ENCODE measurements at places on chromosomes 5 and 9.

- DNase-seq: no peak
Observed at GRCh38 chr5:76836181-76836580, 13.6 kb upstream of the S100Z start.

- DNase-seq: peak; percentile 79
Observed at GRCh38 chr5:472076-472655, 29.2 kb downstream of the EXOC3 start.

DNA sequence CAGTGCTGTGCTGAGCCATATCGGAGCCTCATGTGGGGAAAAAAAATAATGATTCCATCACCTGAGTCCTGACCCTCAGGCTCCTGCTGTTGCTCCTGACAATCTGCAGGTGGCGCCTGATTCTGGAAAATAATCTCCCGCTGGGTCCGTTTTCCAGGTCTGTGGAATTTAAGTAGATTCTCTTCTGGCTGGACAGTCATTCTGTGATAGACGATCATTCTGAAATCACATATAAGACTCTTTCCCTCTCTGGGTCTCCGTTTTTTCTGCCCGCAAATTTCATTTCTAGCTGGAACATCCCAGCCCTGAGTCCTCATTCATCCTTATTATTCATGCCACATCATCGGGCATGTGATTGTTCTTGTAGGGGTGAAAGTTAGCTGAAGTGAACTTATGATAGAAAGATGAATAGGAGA, 22.1 kb upstream of the STXBP1 start:
- peak; percentile 87 for DNase-seq

DNA sequence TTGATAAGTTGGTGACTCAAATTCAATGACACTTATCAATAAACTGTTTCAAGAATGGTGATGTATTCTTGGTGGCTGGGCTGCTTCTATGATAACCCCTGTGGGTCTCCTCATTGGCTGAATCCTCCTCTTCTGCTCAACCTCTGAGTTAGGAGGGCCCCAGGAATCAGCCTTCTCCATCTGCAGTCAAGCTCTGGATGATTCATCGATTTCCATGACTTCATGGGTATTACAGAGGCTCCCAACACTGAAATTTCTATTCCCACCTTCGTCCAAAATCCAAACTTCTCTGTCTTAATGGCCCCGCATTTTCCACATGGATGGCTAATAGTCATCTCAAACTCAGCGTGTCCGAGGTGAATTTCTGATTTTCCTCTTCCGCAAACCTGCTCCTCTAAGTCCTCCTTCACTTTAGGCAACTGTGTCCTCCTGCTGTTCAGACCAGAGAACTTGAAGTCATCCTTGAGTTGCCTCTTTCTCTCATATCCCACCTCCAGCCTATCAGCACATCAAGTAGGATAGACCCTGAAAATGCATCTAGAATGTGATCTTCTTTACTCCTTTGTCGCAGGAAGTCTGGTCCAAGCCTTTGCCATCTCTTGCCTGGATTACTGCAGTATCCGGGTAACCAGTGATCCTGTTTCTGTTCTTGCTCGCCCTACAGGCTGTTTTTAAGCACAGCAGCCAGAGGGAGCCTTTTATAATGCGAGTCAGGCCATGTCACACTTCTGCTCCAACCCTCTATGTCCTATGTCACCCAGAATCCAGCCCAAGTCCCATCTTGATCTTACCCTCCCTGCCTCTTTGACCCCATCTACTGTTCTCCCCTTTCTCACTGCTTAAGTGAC, 41.4 kb upstream of the IL7R start:
- DNase-seq: no peak

DNA sequence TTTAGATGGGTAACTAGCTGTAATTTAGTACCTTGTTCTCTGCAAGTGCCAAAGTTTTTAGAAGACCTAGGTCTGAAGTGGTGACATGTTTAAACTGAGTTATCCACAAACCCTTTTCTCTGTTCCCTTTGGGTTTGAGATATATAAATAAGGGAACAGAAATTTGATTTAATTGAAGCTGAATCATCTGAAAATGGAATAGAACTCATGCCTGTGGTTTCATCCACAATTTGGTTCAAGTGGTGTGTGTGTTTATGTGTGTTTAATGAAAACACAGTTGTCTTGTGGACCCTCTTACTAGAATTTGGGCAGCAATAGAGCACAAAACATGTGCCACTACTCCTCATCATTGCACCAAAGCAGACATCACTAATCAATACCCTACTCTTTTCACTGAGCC, 216.9 kb downstream of the GLIS3 start:
- no peak for DNase-seq

- no peak for DNase-seq
Observed at GRCh38 chr5:92850886-92851285, 730.1 kb downstream of the NR2F1-AS1 start.

DNA sequence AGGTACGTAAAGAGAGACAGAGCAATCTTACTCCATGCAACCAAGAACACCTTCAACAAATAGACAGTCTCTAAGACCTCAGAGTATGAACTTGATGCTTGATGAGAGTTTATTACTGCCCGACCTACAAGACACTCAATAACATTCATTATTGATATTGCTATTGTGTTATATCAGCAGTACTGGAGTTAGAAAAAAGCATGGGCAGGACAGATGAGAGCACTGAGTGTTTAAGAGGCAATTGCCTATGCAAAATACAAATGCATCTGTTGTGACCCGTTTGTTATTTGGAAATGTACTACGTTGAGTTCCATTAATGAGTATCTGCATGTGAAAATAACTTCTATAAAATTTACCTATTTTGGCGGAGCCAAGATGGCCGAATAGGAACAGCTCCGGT, 8.1 kb upstream of the MARCOL start:
- no peak for DNase-seq

DNA sequence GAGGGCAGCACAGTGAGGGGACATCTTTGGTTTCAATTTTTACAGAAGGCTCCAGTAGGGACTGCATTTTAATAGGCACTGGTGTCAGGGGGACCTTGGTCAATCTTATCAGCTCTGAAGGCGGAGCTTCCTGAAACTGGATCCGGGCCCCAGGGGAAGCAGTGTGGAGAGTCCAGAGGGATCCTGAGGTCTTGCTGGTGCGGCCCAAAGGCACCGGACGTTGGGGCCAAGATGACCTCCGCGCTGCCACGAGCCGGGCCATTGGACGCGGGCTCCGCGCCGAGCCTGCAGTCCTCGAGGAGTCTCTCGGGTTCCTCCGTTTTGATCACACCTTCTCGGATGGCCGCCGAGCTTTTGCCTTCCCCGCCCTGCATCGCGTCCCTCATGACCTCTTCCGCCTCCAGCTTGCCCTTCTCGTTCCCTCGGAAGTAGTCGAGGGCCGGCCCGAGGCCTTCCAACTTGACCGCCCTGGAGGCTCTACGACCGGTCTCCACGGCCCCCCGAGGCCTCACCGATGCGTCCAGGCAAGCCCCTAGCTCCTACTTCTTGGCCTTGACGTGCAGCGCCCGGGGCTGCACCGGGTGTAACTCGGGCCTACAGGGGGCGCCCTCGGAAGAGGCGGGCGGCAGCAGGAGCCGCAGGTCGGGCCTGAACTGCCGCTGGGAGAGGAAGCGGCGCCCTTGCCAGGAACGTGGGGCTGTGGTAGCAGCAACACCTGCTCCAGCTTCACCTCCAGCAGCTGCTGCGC, 18.8 kb downstream of the C5orf52 start:
- no peak for DNase-seq

GRCh38 chr9:28925157-28925556, 1351.9 kb upstream of the C9orf72 start:
- DNase-seq: no peak

GRCh38 chr5:102600964-102601363, 102.2 kb upstream of the SLCO6A1 start:
- DNase-seq: no peak

- DNase-seq: no peak
Observed at GRCh38 chr5:132017738-132018625, 6.5 kb upstream of the ACSL6 start.

DNA sequence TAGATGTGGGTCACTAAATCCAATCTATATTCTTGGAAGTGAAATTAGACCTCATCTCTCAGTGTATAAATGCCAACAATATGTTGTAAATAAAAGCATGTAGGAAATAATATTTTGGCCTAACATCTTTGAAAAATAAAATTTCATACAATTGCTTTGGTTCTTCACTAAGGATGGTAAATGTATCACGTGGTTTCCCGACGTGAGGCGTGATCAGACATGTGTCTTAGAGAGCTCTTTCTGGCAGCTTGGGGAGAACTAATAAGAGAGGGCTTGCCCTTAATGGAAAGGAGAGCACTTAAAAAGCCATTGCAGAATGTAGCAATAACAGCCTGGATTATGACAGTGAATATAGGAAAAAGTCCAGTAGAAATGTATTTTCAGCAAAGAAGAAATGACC, 602.6 kb downstream of the CDH12 start:
- no peak for DNase-seq

DNA sequence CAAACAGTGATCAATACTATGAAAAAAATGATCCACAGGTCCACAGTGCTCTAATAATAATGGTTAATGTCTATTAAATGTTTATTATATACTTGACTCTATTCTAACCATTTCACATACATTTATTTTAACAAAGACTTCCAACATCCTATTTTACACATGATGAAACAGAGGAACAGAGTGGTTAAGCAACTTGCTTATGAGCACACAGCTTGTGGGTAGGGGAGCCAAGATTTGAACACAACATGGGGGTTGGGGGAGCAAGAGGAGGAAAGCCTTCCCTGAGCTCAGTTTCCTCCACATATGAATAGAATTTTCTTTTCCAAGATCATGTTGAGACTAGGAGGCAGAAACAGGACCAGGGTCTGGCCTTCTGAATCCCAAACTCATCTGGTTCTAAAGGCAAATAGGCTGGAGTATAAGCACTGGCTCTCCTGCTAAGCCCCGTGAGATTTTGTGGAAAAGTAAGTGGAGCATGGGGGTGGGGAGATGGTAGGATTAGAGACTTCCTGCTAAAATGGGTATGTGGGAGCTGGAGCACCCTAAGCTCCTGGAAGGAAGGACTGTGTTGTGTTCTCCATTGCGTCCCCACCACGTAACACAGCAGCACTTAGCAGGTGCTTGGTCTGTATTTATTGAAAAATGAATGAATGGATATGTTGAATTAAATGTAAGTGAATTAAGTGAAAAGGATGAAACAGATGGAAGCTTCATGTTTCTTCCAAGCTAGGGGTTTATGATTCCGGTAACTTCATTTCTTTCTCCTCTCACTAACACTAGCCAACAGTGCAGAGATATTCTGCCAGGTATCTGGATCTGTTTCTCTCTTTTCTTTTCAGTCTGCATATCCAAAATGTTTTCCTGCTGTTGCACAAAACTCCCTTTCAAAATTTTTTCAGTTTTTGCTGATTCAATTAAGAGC, 26.9 kb upstream of the GALNT10 start:
- DNase-seq: no peak

- no peak for DNase-seq
Observed at GRCh38 chr9:131235480-131235851, 40.8 kb downstream of the FAM78A start.

- no peak for DNase-seq
Observed at GRCh38 chr9:130239741-130240241, 25.8 kb upstream of the HMCN2 start.

GRCh38 chr5:5018578-5018970, 121.6 kb upstream of the ADAMTS16 start:
- no peak for DNase-seq

GRCh38 chr5:172777881-172778814, 7.2 kb upstream of the DUSP1 start:
- no peak for DNase-seq

DNA sequence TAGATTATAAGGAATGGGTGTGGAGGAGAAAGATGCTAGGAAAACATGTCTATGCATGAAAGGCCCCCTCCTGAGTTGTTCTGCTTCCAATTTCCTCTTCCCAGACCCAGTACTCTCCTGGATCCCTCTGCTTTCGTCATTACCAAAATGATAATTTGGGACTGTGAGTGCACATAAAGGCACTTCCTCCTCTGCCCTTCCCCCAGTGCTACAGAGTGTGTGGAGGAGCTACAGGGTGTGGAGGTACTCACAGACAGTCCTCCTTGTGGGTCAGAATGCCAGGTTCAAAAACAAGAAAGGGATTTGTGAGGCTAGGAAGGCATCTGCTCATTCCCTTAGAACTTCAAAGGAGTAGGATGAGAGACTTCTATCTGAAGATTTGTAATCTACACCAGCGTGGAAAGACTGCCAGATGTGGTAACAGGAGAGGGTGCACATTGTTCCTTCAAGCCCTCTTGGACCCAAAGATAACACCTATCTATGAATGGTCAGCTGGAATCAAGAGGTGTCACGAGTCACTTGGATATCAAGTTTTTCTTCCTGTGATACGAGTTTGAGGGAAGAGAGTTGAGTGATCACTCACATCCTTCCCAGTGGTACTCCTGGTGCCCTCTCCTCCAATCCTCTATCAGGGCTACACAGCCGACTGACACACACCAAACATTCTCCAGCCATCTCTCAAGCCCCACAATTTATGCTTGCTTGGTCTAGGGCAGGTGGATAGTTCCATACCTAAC, 201.1 kb downstream of the EPB41L4A start:
- no peak for DNase-seq

- no peak for DNase-seq
Observed at GRCh38 chr5:179273441-179274145, 71.7 kb downstream of the ADAMTS2 start.

DNA sequence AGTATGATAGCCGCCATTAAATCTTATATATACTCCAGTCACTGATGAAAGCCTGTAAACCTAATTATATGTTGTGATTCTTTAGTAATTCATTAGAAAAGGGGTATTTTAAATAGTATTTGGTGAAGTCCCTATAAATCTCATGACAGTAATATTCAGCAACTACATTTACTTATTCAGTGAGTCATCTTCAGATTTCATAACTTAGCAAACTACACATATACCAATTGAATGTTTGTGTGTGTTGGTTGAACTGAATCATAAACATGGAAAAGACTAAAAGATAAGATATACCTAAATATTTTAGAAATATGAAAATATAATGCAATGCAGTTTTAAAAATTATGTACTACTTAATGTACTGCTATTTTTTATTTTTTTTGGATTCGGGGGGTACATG, 1050.4 kb downstream of the MAT2B start:
- DNase-seq: no peak

- no peak for DNase-seq
Observed at GRCh38 chr5:108730617-108731340, 16.9 kb upstream of the FER start.

- no peak for DNase-seq
Observed at GRCh38 chr5:127223256-127223974, 67.2 kb upstream of the MEGF10 start.

DNA sequence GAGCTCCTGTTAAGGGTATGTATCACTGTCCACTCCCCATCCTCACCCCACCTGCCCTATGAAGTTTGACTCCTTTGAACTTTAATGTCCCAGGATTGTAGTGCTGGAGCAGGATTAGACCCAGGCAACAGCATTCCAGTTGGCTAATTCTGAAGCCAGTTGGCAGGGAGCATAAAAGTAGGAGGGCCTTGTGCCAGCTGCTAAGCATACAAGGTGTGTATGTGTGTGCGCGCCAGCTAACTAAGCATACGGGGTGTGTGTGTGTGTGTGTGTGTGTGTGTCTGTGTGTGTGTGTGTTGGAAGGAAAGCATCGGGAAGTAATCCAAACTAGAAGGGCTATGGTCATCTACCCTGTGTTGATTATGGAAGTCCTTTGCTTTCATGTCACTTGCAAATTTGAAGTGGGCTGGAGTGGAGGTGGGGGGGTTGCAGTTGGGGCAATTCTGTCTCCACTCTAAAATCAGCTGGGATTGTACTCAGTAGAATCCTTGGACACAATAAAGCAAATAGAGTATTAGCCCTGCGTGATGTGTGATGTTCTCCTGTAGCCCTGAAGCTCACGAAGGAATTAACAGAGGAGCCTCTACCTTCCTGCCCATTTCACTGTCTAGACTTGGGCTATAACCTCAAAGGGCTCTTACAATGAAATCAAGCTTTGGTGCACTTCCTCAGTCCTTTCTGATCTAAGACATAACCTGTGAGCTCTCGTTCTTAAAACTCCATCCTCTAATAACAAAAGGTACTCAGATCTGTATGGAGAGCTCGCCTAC, 26.9 kb downstream of the HMGCR start:
- no peak for DNase-seq
